ENCODE measurements at places on chromosomes 3 and 15.
A peak's percentile ranks its signal among the peaks of the same experiment; 100 is the strongest.

- DNase-seq, result no peak
Measured at GRCh38 chr15:46652266-46652665, 1017.4 kb downstream of the SQOR start.

DNA sequence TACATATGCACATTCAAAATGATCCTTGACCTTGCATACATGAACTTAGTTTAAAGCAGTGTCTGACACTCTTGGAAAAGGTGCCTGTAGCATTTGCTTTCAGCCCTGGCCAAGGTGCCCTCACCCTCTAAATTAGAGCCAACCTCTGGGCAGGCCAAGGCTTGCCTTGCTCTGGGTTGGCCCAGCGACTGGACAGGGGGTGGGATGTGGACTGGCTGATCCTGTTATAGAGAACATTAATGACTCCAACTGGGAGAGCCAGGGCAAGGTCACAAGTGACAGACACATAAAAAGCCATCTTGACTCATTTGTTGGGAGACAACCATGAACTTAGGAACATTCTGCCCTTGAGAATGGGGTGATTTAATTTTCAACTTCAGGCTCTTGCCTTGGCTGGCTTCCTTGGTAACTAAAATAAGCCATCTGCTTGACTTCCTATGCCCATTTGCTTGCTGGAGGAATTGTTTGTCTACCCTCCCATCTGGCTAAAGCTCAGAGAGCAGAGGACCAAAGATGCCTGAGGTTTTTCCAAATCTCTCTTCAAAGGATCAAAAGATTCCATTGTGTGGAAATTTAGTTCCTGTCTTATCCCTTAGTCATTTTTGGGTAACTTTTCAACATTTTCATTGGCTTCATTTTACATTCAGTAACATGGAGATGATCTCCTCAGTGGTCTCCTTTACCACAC lies 403.7 kb downstream of the SOX2 start:
- DNase-seq, result no peak

GRCh38 chr15:67613211-67613610 lies 70.7 kb downstream of the MAP2K5 start:
- no peak for DNase-seq

- DNase-seq, result no peak
Measured at GRCh38 chr15:31481142-31481541, 154.5 kb downstream of the KLF13 start.

- no peak for DNase-seq
Measured at GRCh38 chr3:122992676-122993075, 34.9 kb downstream of the SEMA5B start.

DNA sequence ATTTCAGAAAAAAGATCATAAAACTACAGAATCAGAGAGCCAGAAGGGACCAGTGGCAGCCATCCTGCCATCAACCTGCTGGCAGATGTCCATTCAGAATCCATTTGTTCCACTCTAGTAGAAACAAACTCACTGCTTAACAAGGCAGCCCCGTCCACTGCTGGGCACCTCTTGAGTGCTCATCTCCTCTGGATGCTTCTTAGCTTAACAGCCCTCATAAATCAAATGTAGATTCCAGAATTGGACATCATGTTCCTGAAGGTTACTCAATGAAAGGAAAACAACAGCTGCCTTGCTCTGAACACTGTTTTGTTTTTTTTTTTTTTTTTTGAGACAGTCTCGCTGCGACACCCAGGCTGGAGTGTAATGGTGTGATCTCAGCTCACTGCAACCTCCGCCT lies 37.3 kb downstream of the ABCC5 start:
- no peak for DNase-seq

- no peak for DNase-seq
Measured at GRCh38 chr3:188282871-188283270, 128.9 kb downstream of the LPP start.

DNA sequence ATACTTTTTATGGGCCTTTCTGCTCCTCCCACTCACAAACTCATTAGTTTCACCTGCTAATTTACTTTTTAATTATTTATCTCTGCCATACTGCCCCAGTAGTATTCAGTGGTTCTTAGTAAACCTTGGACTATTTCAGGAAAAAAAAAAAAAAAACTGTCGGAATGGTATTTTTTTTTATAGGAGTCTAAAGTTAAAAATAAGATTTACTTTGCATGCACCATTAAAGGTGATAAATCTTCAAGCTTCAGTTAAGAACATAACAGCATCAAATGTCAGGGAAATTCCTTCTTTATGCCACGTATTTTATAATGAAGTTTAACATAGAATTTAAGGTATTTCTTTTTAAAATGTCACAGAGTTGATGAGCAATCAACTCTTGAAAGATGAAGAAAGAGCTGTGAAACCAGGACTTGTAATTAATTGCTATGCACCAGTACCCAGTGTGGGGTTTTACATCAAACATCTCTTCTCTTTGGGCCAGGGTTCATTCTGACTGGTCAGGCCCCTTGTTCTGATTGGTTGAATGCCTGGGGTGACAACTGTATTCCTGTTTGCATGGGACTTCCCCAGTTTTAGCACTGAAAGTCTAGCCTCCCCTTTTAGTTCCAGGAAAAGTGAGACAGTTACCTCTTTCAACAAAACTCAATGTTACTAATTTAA lies 40.3 kb upstream of the PTPRG start:
- no peak for DNase-seq

DNA sequence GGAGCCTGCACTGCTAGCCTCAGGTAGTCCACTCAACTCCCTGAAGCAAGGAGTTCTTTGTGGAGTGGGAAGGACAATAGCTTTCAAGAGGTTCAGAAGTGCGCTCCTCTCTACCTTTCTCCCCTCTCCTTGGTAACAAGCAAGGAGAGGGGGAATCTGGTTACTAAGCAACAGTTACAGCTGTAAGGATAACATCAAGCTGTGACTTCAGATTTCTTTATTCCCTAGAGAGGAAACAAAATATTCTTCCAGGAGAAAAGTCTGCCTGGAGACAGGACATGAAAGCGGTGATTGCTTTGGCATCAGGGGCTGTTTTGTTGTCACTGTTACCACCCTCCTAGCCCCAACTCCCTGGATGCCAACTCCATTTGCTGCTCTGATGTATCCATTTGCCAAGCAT lies 70.4 kb downstream of the TRANK1 start:
- DNase-seq, result no peak

- no peak for DNase-seq
Measured at GRCh38 chr3:23820888-23821287, 15.1 kb downstream of the UBE2E1 start.

- no peak for DNase-seq
Measured at GRCh38 chr3:89586256-89586655, 478.8 kb downstream of the EPHA3 start.

GRCh38 chr3:185382154-185382553 lies 19.2 kb downstream of the MAP3K13 start:
- DNase-seq, result no peak

GRCh38 chr3:78368636-78369345 lies 1328.9 kb downstream of the ROBO2 start:
- DNase-seq, result peak; percentile 90

DNA sequence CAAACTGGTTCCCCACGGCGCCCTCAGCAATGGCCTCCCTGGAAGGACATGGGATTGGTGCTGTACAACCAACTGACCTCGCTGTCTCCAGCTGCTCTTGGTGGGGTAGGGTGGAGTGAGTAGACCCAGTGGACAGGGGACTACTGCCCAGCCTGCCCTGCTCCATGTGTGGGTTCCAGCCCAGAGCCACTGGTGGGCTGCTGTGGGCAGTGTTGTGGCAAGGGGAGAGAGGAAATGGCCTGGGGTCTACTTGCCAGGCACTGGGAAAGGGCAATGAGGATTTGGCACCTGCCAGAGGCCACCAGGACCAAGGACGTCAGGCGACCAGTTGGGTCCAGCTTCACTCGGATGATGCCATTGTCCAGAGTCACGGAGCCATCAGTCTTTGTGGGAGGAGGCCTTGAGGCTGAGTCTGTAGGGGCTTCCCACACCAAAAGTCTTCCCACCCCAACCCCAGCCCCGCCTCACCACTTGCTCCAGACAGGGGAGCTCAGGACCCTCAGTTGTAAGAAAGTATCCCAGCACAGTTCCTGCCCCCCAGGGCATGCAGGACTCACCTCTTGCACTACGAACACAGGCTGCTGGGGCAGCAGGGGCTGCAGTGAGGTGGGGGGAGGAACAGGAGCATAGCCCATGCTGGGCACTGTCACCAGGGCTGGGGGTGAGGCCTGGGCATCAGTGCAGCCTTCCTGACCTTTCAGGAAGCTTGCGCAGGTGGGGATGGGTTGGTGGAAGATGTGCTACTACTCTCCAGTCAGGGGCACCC lies 9.5 kb downstream of the MAN2C1 start:
- no peak for DNase-seq

GRCh38 chr3:72860846-72861245 lies 12.6 kb upstream of the SHQ1 start:
- no peak for DNase-seq

DNA sequence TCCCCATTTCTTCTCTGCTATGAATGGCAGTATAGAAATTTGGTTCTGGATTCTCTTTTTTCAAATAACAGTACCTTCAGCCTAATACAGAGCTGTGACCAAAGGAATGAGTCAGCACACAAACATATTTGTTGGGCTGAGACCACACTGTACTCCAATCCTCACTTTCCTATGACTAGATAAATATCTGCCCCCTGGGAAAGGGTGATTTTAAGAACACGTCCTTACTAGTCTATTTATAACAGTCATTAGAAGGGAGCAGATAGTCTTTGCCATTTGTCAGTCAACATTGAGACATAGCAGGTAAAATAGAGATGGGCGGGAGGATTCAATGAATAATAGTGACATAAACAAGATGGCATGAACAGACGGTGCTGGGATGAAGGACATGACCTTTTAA lies 461.3 kb downstream of the MCTP2 start:
- no peak for DNase-seq

DNA sequence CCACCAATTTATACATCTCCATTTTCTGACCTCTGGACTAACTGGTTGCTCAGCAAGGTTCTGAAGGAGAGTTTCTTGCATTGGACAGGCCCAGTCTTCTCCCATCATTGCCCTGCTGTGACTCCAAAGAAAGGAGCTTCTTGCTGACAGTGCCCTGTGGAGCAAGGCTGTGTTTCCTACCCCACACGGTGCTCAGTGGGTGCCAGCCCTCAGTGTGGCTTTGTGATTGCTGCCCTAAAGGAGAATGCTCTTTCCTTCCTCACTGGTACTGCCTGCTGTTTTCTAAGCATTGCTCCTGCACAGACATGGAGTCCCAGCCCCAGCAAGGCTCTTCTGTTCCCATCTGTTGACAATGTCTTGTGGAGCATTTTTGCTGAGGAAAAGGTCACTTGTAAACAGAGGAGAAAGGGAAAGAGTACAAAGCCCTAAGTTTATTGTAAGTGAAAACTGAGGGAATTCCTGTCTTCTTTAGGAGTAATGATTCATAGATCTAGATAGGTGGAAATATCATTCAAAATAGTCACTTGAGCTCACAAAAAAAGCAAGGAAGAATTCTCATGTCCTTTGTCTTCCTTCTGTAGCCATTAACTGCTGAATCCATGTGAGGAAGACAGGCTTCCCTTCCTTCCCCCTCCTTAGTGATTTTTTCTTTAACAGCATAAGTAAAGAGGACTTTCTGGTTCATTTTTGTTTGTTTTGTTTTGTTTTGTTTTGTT lies 62.9 kb downstream of the HMG20A start:
- DNase-seq, result no peak

DNA sequence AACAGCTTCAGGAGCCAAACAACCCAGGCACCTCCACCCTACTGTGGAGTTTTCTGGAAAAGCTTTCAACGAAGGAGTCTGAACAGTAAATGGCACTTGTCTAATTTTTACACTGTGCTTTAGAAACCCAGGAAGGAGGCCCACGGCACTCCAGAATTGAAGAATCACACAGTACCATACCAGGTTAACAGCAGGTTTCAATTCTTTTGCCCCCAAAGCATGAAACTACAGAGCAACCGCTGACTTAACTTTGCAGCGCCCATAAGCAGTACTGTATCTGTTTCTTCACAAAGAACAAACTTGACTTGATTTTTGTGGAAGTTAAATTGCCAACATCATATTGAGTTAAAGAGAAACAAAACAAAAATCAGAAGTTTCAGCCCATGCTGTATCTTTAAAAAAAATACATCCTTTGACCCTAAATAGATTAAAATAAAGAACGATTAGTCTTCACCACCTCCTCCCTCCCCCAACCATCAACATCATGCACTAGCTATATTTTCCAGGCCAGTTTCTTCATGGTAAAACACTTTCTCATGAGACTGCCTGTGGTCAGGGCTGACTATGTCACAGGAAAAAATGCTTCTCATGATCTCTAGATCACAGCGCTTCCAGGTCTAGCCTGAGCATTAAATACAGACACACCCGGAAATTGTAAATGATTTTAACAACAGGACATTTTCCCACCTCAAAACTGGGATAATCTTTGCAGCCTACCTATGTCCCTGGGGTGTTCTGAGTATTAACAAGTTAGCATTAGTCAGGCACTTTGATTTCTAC lies 456.3 kb downstream of the FOXP1 start:
- no peak for DNase-seq

DNA sequence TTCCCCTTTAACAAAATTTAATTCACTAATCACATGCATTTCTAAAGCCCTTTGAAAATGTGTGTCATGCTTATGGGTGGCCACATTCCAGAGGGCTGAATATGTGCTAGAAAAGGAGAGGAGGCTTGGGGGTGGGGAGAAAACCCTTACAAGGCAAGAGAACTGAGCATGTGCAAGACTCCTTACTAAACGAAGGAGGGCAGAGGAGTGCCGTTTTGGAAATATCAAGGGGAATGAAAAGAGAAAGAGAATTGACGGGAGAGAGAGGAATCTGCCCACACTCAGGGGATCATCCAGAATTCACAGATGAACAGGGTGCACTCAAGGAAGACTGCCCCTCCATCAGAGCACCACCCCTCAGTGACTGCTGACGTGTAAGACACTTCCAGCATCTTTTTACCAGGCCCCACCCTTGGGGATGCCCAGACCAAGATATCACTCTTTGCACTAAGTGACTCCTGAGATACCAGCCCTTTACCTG lies 37.9 kb upstream of the TSC22D2 start:
- DNase-seq, result no peak

DNA sequence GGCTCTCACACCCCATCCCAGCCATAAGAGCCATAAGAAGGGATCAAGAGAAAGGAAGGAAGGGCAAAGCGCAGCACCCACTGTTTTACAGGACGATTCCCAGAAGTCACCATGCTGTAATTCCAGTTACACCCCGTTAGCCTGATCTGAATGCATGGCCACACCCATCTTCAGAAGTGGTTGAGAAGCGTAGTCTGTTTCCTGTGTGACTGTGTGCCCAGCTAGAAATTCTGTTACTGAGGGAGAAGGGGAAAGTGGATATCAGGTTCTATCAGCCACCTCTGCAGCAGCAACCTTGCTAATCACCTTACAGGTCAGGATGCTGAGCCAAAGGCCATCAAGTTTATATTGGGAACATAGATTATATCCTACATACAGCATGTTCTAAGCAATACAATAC lies 260.0 kb downstream of the ABHD5 start:
- DNase-seq, result peak; percentile 1

DNA sequence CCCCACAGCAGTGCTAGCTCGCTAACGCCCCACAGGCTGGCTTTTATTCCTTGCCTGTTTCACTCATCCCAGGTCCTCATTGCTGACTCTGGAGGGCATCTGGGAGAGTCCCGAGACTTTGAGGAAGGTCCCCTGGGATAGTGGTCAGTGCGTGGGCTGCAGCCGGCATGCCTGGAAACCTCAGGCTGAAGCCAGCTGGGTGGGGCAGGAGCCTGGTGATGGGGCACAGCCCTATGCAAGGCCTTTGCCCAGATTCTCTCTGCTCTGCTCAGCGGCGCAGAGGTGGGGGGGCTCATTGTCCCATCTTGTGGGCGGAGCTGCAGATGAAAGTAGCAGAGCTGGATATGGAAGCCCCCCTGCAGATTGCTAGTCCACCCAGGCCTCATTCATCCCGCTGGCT lies 55.7 kb upstream of the SMAD6 start:
- no peak for DNase-seq

GRCh38 chr15:41985236-41986160 lies 13.1 kb upstream of the EHD4 start:
- DNase-seq, result no peak
